ENCODE measurements at places on chromosomes 7 and 10.

GRCh38 chr10:59905066-59905730, 1.2 kb downstream of the CCDC6 start:
- DNase-seq: peak; percentile 31

DNA sequence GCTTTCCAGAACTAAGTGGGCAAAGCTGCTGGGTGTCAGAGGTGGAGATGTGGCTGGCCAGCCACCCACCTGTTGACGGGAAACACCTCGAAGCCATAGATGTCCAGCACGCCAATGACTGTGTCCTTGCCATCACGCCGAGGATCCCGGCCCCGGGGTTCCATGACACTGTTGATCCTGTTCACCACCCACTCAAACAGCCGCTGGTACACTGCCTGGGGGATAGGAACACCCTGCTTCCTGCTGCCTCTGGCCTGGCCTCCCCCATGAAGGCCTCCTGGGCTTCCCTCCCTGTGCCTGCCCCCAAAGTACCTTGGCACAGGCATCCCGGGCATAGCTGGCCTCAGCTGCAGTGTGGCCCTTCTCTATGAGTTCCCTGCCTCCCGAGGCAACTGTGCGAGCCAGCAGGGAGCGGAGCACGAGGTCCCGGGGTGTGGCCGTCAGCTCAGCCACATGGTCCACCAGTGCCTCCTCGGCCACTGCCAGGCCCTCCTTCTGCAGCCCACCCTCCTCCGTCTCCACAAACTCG, 8.2 kb downstream of the MYO1G start:
- DNase-seq: no peak

GRCh38 chr7:20542594-20542993, 72.9 kb upstream of the ABCB5 start:
- DNase-seq: no peak

DNA sequence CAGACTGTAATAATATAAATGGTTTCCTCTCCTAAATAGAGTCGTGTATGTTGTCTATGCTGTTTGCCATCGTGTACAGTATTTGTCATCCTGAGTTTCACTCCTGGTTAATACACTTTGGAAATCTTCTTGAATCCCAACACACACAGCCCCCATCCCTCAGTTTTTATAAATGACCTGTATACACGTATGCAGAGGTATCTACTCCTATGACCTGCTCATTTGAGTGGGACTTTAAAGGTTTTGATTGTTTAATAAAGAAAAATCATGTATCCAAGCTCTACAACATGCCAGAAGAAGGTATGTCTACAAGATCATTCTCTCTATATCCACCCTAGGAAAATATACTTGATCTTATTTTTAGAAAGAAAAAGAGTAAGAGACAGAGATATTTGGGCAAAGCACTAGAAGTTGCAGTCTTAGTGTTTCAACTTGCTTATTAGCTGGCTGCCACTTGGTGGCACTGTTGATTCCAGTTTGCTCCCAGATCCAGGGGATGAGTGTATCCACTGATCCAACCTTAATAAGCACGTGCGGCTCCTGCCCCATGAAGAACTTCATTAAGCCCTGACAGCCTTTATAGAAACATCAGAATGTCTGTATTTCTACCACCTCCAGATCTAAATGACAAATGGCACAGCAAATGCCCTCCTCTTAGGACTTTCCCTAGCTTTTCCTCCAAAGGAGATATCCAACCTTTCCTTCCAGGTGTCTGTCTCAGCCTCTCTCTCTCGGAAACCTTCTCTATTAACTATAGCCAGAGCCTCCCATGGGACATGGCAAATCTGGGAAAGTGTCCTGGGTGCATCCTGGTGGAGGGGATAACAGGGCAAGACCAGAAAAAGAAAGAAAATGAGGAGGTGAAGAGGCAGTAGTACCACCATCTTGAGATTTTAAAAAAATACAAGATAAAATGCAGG, 181.6 kb upstream of the NEBL start:
- DNase-seq: no peak

DNA sequence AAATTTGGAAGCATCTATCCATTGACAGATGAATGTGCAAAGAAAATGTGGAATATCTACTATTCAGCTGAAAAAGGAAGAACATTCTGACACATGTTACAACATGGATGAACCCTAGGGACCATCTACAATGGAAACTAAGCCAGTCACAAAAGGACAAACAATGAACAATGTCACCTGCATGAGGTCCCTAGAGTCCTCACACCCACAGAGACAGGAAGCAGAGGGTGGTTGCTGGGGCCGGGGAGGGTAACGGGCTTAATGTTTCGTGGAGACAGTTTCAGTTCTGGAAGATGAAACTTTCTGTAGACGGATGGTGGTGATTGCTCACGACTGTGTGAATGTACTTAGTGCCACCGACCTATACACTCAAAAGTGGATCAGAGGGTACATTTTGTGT, 282.9 kb downstream of the ADARB2 start:
- DNase-seq: no peak

GRCh38 chr7:103343758-103344452, 662 bp downstream of the DNAJC2 start:
- DNase-seq: peak; percentile 36

DNA sequence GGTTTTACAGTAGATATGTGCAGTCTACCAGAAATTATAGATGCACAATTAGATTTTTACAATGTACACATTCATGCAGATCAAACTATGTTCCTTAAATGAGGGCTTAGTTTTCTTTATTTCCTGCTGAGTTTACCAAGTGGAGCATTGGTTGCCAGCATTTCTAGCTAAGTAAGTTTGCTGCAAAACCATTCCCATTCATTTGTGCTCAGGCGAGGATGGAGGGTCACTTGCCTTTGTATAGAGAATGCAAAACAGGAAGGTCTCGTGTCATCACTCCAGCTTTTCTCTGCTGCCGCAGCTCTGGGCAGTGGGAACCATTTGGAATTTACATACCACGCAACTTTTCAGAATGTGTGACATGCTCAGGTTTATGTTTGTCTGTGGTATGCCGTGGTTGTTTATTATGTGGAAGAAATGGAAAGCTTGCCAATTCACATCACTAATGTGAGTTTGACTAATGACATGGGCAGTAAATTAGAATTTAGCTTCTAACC, 198.6 kb downstream of the TRIL start:
- no peak for DNase-seq

GRCh38 chr7:28029051-28029450, 151.5 kb downstream of the JAZF1 start:
- no peak for DNase-seq

DNA sequence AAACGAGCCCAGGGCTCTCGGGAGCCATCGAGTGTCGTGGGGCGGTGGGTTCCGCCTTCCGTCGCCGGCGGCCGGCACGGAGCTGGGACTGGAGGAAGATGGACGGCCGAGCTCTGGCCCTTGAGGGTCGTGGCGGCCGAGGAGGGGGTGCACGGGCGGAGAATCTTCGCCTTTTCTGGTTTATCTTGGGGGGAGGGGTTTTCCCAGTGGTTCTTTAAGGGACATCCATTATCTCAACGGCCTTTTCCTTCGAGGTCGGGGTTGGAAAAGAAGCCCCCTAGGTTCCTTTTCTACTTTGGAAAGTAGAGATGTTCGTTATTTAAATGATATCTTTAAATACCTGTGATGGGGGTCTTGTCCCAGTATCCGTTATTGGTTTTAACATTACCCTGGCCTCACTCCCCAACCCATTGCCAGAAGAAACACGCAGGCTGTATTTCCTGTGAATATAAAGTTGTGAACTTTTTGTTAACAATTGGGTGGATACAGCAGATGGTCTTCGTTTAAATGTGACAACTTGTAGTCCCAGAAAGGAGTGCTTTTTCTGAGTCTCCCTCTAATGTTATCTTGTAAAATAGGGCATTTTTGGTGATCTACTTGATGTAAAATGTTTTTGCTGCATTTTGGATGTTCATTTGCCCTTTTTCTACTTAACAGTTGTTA, 765 bp downstream of the CCAR1 start:
- DNase-seq: peak; percentile 23

GRCh38 chr7:66283003-66283920, 78.1 kb downstream of the TPST1 start:
- no peak for DNase-seq

- DNase-seq: no peak
Observed at GRCh38 chr7:98978672-98979071, 100.3 kb downstream of the TRRAP start.

- peak; percentile 15 for DNase-seq
Observed at GRCh38 chr10:33621101-33621500, 286.6 kb upstream of the NRP1 start.

DNA sequence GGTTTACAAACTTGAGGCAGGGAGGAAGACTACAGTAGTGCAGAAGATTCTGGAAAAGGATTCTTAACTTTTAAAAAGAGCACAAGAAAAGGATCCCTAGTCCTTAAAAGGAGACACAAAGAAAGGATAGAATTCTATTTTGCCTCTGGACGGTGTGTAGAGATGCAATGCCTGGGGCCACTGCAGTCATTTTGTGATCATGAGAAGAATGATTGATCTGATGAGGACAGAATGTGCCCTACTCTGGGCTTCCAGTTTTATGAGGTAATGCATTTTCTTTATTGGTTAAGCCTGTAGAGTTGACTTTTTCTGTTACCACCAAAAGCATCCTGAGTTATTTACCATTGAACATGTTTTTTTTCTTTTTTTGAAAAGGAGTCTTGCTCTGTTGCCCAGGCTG, 28.3 kb upstream of the UCMA start:
- no peak for DNase-seq

GRCh38 chr7:91247500-91247899, 16.7 kb upstream of the FZD1 start:
- no peak for DNase-seq

DNA sequence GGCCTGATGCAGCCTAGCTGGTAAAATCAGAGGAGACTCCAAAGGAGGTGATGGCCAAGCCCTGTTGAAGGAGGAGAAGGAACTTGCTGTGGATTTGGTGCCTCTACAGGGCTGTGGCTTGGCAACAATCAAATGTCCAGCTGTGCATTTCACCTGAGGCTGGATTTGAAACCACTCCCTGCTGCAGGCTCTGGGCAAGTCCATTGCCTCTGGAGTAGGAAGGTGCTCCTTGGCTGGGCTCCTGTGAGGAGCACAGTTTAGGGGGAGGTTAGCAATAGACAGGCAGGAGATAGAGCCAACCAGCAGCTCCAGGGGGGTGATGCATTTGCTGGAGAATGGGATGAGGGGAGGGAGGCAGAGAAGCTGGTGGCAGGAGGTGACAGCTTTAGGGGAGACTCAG, 26.5 kb downstream of the CDH23 start:
- no peak for DNase-seq

DNA sequence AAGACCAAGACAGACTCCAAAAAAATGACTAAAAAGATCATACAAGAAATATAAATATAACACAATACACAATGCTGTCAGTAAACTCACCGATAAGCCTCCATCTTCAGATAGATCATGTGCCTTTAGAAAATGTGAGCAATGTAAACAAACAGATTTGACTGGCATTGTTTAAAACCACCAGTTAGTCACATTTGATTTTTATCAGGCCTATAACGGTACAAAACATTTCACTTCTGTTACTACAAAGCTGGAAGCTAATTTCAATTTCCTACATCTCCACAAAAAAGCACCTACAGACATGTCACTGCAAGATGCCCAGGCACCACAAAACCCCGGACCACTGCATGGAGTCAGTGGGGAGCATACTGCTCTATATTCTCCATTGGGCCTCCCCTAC, 18.9 kb downstream of the SGMS1 start:
- no peak for DNase-seq

DNA sequence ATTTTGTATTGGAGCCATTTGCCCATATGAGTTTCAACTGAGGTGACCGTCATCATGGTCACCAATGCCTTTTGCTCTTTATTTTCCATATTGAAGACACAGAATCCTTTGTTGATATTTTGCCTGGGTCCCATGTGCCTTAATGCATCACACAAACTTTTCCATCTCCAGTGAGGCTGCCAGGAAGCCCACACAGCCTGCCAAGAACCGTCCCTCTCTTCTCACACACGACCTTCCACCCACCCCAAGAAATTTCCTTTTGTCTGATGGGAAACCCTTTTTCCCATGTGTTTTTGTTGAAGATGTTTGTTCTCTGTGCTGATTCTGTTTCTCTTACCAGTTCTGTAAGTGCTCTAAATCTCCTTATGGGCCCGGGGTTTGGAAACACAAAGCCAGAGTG, 168.9 kb downstream of the CSTF2T start:
- DNase-seq: no peak

DNA sequence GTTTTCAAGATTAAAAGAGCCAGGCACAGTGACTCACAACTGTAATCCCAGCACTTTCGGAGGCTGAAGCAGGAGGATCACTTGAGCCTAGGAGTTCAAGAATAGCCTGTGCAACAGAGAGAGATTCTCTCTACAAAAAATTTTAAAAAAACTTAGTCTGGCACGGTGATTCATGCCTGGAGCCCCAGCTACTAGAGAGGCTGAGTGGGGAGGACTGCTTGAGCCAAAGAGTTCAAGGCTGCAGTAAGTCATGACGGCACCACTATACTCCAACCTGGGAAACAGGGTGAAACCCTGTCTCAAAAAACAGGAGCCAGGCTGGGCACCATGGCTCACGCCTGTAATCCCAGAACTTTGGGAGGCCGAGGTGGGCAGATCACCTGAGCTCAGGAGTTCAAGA, 86.6 kb upstream of the KCTD7 start:
- no peak for DNase-seq

GRCh38 chr10:100508691-100509150, 10.9 kb downstream of the SEC31B start:
- DNase-seq: peak; percentile 80

DNA sequence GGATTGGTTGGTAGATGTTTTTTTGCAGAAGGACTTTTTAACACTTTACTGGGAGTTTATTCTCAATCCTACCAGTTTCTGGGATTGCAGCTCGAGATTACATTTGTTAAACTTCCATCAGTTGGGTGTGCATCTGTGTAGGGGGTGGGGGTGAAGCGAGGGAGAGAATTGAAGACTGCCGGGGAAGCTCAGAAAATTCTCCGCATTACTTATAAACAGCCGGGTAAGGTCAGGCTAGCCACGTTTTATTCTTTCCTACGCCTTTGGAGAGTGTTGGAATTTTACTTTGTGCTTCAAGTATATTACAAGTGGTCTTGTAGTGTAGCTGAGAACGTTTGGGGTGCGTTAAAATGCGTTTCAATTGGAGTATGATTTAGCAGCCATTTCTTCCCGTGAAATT, 1.1 kb downstream of the PALS2 start:
- DNase-seq: no peak

GRCh38 chr10:12051241-12051640, 8.6 kb upstream of the UPF2 start:
- DNase-seq: no peak

Data from CD4-positive, alpha-beta T cell treated with Interleukin-21 for 1 hour (primary cell).